ENCODE measurements at places on chromosomes 6 and 20. TPM values are rescaled to one million over a fixed set of nuclear protein-coding genes. Genes with fewer than 3 reads are reported as not detected.
A peak's percentile ranks its signal among the peaks of the same experiment; 100 is the strongest.

EIF2S2 gene
- 50.7 TPM for polyA plus RNA-seq

MICB gene
- 9.9 TPM for polyA plus RNA-seq

FAM120B gene
- polyA plus RNA-seq, result 9.6 TPM

FAM209B gene
- polyA plus RNA-seq, result not detected

NKX2-4 gene
- not detected for polyA plus RNA-seq

TSPO2 gene
- polyA plus RNA-seq, result not detected

GPR63 gene
- 0.73 TPM for polyA plus RNA-seq

TGM3 gene
- polyA plus RNA-seq, result not detected

MEI4 gene
- polyA plus RNA-seq, result not detected

- H3K4me3 ChIP-seq, result no peak overlapping the region
- H3K27me3 ChIP-seq, result no peaks in the 10 kb centered on the region
- H3K4me1 ChIP-seq, result peaks cover 7% of the 10 kb centered on the region
- H3K36me3 ChIP-seq, result no peaks in the 10 kb centered on the region
These were observed 6.2 kb downstream of the CPXM1 start for GRCh38 chr20:2794202-2794748.

GRCh38 chr6:105458551-105458950, 55.7 kb upstream of the PREP start:
- DNase-seq, result no peak
- no peaks in the 10 kb centered on the region for H3K36me3 ChIP-seq
- no peak overlapping the region for H3K27ac ChIP-seq
- no peaks in the 10 kb centered on the region for H3K27me3 ChIP-seq
- no peak overlapping the region for H3K4me3 ChIP-seq

DNA sequence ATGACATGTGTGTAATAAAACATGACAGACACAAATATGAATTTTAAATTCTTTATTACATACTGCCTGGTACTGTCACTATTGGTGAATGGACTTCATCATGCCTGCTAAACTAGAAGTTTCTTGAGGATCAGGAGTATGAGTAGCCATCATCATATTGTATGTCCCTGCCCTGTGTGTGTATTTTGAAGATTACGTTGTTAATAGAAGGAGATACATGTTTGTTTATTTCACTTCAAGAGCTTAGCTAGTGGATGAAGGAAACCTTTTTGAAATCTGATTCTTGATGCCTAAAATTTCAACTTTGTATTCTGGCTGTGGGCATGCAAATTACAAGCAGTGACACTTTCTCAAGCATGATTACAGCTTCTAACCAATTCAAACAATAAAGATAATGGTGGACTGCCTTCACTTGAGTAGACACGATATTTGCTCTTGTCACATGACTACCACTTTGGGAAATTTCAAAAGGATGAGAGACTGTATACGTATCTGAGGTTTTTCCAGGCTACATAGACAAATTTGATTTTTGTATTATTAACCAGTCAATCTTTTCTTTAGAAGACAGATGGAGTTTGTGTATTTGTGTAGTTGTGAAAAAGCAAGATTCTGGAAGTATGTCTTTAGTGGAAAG, 3.5 kb downstream of the TBPL1 start:
- no peaks in the 10 kb centered on the region for H3K27me3 ChIP-seq
- no peak overlapping the region for H3K4me3 ChIP-seq
- peaks cover 6% of the 10 kb centered on the region for H3K4me1 ChIP-seq

- no peaks in the 10 kb centered on the region for H3K36me3 ChIP-seq
- no peak for DNase-seq
- no peak overlapping the region for H3K27ac ChIP-seq
- H3K27me3 ChIP-seq, result no peaks in the 10 kb centered on the region
- no peaks in the 10 kb centered on the region for H3K4me1 ChIP-seq
These were observed 677.6 kb downstream of the KIF16B start for GRCh38 chr20:15895560-15896084.

DNA sequence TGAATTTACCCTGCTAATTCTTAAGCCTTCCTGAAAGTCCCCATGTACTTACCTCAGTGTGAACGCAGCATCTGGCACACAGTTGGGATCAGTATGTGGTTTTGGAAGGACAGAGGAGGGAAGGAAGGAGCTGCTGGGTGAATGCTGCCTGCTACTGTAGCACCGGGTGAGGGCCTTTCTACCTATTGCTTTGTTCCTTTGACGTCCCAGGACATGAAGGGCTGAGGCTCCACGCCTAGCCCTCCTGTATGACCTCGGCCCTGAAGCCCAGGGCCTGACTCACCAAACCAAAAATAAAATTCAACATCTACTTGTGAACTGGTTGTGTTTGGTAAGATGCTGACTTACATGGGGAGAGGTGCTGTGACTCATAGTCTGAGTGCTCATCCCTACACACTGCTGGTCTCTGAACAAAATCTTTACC, 51.1 kb downstream of the ARID1B start:
- H3K27me3 ChIP-seq, result no peaks in the 10 kb centered on the region
- peak overlapping the region; percentile 98 for H3K27ac ChIP-seq
- peaks cover 48% of the 10 kb centered on the region for H3K4me1 ChIP-seq
- peak overlapping the region; percentile 23 for H3K4me3 ChIP-seq

DNA sequence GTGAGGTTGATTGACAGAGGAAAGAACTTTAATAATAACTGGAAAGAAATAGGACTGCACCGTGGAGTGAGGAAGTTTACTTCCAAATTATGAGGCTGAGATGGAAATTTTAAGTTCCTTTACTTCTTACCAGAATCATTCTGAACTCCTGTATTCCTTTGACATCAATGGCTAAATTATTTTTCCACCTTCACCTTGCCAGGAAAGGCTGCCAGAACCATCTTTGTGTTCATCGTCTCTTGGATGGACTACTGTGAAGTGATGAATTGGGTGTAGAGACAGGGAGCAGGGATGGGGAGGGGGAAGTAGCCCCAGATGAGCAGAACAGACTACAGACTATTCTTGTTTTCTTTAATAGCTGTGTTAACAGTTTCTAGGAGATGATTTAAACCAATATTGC, 102.1 kb upstream of the CEP162 start:
- H3K27me3 ChIP-seq, result no peaks in the 10 kb centered on the region
- no peak overlapping the region for H3K4me3 ChIP-seq
- H3K27ac ChIP-seq, result no peak overlapping the region
- no peaks in the 10 kb centered on the region for H3K4me1 ChIP-seq
- H3K36me3 ChIP-seq, result no peaks in the 10 kb centered on the region
- no peak for DNase-seq

DNA sequence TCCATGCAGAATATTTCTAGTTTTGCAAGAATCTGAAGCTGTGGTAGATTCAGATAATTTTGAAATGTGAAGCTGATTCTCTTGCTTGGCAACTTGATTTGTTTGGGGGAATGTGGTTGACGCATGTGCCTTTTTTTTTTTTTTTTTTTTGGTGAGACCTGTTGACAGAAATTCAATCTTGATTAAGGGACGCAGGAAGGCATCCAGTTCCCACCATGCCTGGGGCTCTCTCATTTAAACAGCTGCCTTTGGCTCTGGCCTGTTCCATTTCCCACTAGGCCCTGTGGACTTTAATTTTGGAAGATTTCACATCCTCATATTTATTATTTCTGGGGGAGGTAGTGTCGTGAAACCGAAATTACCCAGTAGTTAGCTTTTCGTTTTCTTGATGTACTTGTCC, 8.6 kb downstream of the TPX2 start:
- DNase-seq, result peak; percentile 49
- H3K27ac ChIP-seq, result peak overlapping the region; percentile 36
- peaks cover 4% of the 10 kb centered on the region for H3K4me1 ChIP-seq
- no peaks in the 10 kb centered on the region for H3K36me3 ChIP-seq
- no peaks in the 10 kb centered on the region for H3K27me3 ChIP-seq

- no peak overlapping the region for H3K4me3 ChIP-seq
- H3K27ac ChIP-seq, result 0 out of 2 replicates have a peak overlapping the region, but pooled peaks have one; percentile 9
- H3K4me1 ChIP-seq, result no peaks in the 10 kb centered on the region
- H3K36me3 ChIP-seq, result no peaks in the 10 kb centered on the region
- H3K27me3 ChIP-seq, result no peaks in the 10 kb centered on the region
These were observed 90.0 kb downstream of the CD2AP start for GRCh38 chr6:47567586-47567985.

DNA sequence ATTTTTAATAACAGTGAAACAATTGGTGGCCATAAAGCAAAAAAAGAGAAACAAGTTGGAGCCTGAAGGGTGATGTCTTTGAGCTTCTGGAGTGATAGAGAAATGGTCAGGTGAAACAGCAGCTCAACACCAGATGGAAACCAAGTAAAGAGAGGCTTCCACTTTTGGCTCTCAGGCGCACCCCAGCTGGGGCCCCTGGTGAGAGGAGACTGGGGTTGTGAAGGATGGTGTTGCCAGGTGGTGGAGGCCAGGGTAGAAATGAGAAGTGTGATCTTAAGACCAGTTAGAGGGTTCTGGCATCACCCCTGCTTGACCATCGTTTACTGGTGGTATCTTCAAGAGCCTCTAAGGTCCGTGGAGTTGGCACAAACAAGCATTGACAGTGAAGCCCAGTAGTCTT, 126.0 kb upstream of the AKIRIN2 start:
- H3K4me1 ChIP-seq, result no peaks in the 10 kb centered on the region
- no peak overlapping the region for H3K4me3 ChIP-seq
- H3K27me3 ChIP-seq, result no peaks in the 10 kb centered on the region
- DNase-seq, result no peak
- H3K27ac ChIP-seq, result no peak overlapping the region

GRCh38 chr6:37903351-37904340, 84.1 kb downstream of the ZFAND3 start:
- H3K27me3 ChIP-seq, result no peaks in the 10 kb centered on the region
- H3K4me3 ChIP-seq, result no peak overlapping the region
- H3K36me3 ChIP-seq, result no peaks in the 10 kb centered on the region

DNA sequence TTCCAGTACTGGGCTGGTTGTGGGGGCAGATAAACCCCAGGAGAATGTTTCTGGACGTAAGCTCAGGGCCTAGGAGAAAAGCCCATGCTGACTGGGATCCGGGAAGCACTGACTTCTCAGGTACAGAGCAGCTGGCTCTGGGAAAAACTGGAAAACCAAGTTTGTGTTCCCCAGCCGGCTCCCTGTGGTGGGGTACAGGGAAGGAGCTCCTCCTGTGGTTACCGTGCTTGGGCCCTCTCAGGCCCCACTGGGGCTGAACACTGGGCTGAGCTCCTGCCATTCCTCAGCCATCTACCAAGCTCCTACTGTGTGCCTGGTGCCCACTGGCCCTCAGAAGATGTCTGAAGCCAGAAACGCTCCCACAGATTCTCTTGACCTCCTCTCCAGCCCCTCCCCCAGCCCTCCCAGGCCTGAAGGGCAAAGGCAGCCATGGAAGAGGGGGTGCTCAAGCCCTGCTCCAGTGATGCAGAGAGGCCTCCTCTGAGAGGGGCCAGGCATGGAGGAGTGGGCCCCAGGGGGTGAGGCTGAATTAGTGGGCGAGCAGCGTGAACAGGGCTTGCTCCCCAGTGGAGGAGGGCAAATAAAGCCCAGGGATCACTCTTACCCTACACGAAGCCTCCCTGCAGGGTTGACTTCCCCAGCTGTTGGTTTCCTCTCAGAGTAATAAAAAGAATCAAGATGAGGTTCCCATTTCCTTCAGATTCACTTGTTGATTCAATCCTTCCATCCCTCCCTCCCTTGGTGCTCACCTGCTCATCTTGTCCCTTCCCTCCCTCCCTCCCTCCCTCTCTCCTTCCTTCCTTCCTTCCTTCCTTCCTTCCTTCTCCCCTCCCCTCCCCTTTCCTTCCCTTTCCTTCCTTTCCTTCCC, 100.0 kb downstream of the VEGFA start:
- H3K4me3 ChIP-seq, result no peak overlapping the region
- no peak for DNase-seq
- H3K36me3 ChIP-seq, result no peaks in the 10 kb centered on the region

DNA sequence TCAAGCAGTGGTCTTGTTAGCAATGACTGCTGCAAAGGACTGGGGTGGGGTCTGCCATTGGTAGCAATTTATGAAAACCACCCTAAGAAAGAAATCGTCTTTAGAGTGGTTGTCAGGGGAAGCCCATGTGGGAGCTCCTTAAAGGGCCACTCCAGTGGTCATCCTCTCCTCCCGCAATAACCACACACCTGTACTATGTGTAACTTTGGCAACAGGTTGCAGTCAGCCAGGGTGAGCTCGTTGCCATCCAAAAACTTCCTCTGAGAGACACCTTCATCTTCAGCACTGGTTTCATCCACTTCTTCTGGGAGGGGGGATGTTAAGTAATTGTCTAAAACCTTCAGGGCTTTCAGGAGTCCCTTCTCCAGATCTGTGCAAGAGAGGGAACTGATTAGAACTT, 2.9 kb upstream of the DDAH2 start:
- H3K27ac ChIP-seq, result peak overlapping the region; percentile 94
- DNase-seq, result no peak
- peaks cover 26% of the 10 kb centered on the region for H3K4me1 ChIP-seq
- H3K4me3 ChIP-seq, result no peak overlapping the region
- peaks cover 53% of the 10 kb centered on the region for H3K36me3 ChIP-seq

GRCh38 chr6:34513646-34514045, 42.5 kb downstream of the SPDEF start:
- no peaks in the 10 kb centered on the region for H3K4me1 ChIP-seq
- DNase-seq, result no peak
- no peak overlapping the region for H3K4me3 ChIP-seq
- no peaks in the 10 kb centered on the region for H3K36me3 ChIP-seq

- H3K36me3 ChIP-seq, result no peaks in the 10 kb centered on the region
- no peaks in the 10 kb centered on the region for H3K4me1 ChIP-seq
- DNase-seq, result no peak
- no peak overlapping the region for H3K4me3 ChIP-seq
- H3K27ac ChIP-seq, result peak overlapping the region; percentile 8
- no peaks in the 10 kb centered on the region for H3K27me3 ChIP-seq
These were observed 138.1 kb downstream of the RFPL4B start for GRCh38 chr6:112485120-112485826.

DNA sequence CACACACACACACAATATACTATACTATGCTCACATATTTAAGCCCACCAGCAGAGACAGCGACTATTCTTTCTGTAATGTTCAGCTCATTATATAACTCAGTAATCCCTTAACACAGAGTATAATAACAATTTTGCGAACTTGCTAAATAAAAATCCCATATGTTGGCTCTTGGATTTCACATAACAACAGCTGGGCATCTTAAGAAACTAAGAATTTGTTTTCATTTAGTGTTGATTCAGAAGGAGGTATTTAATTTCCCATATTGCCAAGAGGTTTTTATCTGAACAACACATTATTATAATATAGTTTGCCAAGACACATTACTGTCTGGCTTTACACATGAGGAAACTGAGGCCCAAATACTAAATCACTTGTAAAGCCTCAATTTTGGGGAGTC, 7.4 kb downstream of the ECT2L start:
- H3K4me3 ChIP-seq, result no peak overlapping the region
- no peaks in the 10 kb centered on the region for H3K27me3 ChIP-seq
- no peaks in the 10 kb centered on the region for H3K36me3 ChIP-seq
- H3K27ac ChIP-seq, result no peak overlapping the region
- H3K4me1 ChIP-seq, result no peaks in the 10 kb centered on the region
- no peak for DNase-seq

DNA sequence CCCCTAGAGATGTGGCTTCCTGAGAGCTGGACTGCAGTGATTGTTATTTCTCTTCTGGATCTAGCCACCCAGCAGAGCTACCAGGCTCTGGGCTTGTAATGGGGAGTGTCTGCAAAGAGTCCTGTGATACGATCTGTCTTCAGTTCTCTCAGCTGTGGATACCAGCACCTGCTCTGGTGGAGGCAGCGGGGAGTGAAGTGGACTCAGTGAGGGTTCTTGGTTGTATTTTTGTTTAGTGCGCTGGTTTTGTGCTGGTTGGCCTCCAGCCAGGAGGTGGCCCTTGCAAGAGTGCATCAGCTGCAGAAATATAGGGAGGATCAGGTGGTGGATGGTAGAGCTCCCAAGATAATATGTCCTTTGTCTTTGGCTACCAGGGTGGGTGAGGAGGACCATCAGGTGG, 33.7 kb downstream of the PAX1 start:
- no peaks in the 10 kb centered on the region for H3K4me1 ChIP-seq
- no peaks in the 10 kb centered on the region for H3K36me3 ChIP-seq
- no peaks in the 10 kb centered on the region for H3K27me3 ChIP-seq
- no peak overlapping the region for H3K4me3 ChIP-seq

- no peaks in the 10 kb centered on the region for H3K36me3 ChIP-seq
- peak overlapping the region; percentile 58 for H3K4me3 ChIP-seq
- H3K27ac ChIP-seq, result no peak overlapping the region
- no peaks in the 10 kb centered on the region for H3K4me1 ChIP-seq
- DNase-seq, result no peak
These were observed 3.9 kb downstream of the FOXQ1 start for GRCh38 chr6:1315560-1316386.

Measured in SK-N-SH (cell line).